ENCODE measurements at places on chromosomes 13 and 19.
A peak's percentile ranks its signal among the peaks of the same experiment; 100 is the strongest.

- DNase-seq: peak; percentile 81
Measured at GRCh38 chr13:94712812-94713560, 641 bp upstream of the SOX21 start.

- peak; percentile 86 for DNase-seq
Measured at GRCh38 chr19:5397804-5398692, 57.2 kb upstream of the ZNRF4 start.

DNA sequence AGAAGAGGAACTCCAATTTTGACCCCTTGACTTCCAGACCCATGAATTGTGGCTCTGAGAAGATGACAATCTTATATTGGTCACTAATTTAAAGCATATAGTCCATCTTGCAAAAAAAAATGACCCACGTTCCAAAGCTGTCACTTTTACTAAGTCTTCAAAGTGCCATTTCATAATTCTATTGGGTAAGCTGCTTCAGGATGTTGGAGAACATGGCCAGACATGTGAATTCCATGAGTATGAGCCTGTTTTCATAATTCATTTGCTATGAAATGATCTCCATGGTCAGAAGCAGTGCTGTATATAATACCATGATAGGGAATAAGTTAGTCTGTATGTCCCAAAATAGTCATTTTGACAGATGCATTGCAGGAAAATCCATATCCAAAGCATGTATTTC lies 1787.3 kb downstream of the SLITRK5 start:
- no peak for DNase-seq

GRCh38 chr13:22061806-22062391 lies 391.0 kb downstream of the FGF9 start:
- no peak for DNase-seq

GRCh38 chr13:39787086-39787487 lies 131.6 kb downstream of the COG6 start:
- no peak for DNase-seq

- no peak for DNase-seq
Measured at GRCh38 chr19:31347354-31347753, 1.9 kb downstream of the TSHZ3 start.

- DNase-seq: no peak
Measured at GRCh38 chr19:52988506-52988905, 25.2 kb upstream of the ERVV-1 start.

DNA sequence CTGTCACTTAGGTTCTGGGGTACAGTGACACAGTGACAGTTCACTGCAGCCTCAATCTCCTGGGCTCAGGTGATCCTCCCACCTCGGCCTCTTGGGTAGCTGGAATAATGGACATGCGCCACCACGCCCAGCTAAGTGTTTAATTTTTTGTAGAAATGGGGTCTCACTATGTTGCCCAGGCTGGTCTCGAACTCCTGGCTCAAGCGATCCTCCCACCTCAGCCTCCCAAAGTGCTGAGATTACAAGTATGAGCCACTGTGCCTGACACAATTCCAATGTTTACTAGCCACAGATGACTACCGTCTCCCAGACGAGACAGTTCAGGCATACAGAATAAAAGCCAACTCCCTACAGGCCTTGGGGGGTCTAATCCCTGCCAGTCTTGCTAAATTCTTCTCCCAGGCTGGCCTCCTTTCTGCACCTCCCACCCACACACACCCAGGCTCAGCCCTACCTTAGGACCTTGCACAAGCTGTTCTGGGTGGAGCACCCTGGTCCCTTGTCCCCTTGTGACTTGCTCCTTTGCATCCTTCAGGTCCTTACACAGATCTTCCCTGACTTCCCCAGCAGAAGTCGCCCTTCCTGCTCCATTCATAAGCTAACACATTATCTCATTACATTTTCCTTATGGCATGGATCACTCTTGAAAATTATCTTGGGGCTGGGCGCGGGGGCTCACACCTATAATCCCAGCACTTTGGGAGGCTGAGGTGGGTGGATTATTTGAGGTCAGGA lies 106.4 kb downstream of the INSR start:
- no peak for DNase-seq

DNA sequence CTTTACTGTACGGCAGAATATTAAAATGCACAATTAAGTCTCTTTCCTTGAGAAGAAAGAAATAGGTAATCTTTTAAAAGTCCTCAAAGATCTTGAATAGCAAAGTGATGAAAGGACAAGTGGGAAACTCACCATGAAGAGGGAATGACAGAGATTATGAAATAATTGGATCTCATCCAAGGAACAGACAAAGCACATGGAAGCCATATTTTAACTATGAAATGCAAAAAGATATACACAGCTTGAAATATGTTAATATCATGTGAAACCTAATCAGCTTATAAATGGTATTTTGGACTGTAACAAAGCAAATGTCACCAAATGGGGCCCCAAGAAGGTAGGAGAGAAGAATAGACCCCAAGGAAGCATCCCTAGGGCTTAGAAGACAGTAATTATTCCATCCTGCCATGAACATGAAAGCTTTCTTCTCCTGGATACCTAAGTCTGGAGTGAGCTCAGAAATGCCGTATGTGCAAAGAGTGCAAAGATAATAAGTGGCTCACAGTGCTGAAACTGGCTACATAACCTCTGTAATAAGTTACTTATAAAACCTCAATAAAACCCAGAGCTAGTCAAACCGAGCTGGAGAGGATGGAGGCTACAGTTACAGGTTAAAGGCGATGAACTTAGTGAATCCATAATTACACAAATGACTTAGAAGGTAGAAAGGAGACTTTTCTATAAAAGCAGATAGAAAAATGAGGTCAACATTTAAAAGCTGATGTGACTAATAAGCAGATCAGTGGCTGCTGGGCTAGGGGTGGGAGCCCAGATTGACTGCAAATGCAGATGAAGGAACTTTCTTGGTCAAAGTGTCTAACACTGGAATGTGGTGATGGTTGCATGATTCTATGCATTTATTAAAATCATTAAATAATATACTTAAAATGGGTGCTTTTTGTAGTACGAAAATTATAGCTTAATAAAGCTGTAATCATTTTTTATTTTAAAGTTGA lies 34.4 kb downstream of the DCLK1 start:
- no peak for DNase-seq
